ENCODE measurements at places on chromosomes 5 and 9.

GRCh38 chr5:61622156-61622555, 290.1 kb downstream of the ZSWIM6 start:
- DNase-seq = no peak

- no peak for DNase-seq
Measured at GRCh38 chr9:7721291-7721690, 78.3 kb downstream of the DMAC1 start.

DNA sequence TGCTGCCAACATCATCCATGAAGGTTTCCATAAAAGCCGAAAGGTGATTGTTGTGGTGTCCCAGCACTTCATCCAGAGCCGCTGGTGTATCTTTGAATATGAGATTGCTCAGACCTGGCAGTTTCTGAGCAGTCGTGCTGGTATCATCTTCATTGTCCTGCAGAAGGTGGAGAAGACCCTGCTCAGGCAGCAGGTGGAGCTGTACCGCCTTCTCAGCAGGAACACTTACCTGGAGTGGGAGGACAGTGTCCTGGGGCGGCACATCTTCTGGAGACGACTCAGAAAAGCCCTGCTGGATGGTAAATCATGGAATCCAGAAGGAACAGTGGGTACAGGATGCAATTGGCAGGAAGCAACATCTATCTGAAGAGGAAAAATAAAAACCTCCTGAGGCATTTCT, 10.1 kb downstream of the TLR4 start:
- DNase-seq = no peak

DNA sequence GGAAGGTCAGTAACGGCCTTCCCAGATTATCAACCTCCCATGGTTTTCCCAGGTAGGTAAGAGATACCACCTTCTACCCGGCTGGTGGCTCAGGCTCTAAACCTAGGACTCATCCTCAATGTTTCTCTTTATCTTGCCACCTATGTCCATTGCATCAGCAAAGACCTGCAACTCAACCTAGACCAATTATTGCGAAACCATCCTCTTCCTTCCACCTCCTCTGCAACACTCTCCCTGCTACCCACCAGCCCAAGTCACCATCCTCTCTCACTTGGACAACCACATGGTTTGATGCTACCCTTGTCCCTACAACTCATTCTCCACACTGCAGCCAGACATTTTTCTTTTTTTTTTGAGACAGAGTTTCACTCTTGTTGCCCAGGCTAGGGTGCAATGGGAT, 65.4 kb upstream of the GDNF start:
- no peak for DNase-seq

DNA sequence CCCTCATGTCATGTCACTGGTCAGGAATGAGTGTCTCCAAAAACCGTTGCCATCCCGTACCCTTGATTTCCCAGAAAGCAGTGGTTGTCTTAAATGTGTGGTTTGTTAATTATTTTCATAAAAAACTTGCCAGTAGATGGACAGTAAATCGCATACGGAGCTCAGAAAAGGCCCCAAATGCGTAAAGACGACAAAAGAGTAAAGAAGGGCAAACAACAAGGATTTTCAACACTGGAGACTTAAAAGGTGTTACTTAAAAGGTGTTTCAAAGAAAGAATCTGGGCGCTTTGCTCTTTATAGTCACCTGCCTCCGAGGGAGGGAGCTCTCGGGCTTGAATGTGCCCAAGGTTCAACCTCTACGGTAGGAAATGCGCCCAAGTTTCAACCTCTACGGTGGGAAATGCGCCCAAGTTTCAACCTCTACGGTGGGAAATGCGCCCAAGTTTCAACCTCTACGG, 734 bp downstream of the KIF27 start:
- DNase-seq = no peak

GRCh38 chr9:118809160-118809625, 560.0 kb downstream of the BRINP1 start:
- DNase-seq = no peak
